ENCODE measurements at places on chromosomes 5 and 9.

DNA sequence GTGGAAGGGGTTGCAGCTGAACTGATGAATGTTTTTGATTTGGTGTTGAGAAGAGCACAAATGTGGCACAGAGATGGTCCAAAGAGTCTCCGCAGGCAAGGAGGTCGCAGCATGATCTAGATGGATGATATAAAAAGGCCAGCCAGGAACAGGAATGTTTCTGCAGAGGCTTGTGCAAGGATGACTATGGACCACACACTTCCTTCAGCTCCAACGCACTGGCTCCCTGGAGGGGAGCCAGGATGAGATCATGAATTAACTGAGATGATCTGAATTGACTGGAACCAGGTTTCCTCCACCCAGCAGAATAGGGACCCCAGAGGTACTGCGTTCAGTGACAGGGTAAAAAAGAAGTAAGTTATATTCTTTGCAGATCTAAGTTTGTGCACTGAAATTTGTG is 89.0 kb downstream of the ARSB start:
- DNase-seq = no peak

DNA sequence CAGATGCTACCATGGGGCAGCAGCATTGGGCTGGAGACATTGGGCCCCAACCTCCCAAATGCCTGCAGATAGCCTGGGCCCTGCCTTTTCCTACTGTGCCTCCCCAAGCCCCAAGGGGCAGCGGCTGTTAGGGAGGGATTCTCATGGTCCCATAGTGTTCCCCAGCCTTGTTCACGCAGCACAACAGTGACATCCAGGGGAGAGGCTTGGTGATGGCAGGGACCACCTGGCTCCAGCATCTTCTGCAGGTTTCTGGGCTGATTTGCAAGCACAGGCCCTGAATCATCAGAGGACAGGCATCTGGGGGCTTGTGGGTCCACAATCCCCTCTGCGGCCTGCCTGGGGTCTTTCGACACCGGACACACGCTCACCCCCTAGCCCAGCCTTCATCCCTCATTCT is 354.6 kb downstream of the SLIT3 start:
- DNase-seq = no peak

DNA sequence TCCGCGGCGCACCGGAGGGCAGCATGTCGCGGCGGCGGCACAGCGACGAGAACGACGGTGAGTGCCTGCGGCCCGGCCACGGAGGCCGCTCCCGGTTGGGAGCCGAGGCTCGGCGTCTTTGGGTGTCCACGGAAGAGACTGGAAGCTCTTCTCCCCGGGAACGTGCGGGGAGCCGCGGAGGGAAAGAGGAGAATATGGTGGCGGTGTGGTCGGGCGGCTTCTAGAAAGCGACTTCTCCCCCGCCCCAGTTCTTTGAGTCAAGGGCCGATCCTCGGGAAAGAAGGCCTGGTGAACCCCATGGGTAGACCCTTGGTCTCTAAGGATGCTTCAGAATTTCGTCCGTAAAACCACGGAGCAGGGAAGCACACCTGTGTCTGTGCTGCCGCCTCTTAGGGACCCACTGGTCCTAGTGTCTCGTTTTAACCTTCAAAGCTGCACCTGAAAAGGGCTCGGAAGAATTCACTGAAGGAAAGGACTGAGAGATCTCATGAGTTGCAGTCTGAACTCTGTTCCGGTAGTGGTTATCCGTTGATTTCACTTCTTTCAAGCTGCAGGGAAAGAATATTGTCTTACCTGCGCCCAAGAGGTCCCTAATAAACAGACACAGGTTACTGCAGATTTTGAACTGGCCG is 354 bp downstream of the NCBP1 start:
- no peak for DNase-seq

DNA sequence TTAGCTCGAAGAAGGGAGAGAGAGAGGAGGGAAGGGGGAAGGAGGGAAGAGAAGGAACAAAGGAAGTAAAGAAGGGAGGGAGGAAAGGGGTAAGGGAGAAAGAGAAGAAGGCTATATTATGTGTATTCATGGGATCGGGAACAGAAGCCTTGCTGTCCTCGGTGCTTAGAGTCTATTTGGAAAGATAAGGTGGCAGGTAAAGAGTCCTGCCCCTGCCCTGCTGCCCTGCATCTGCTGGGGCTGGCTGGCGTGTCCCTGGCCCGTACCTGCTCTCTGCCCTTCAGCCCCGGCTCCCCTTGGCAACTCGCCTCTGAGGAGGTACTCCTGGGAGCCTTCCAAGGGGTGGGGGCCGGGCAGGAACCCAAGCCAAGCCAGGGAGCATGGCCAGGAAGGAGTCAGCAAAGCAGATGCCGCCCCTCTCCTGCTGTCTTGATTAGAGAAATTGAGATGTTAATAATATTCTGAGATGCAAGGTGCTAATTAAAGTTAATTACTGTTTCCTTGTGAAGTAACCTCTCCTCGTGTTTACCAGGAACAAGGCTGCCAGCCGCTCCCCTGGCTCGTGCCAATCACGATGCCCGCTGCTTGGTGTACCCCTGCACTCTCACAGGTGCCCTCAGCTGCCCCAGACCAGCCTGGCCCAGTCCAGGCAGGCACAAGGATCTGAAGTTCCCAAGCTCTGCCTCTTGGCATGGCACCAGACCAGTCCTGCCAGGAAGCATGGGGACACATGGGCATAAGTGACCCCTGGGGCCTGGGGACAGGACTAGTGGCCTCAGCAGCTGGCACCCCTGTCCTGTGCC is 36.6 kb downstream of the PCDH1 start:
- no peak for DNase-seq

GRCh38 chr5:109387408-109387974 is 22.3 kb downstream of the PJA2 start:
- DNase-seq = no peak

DNA sequence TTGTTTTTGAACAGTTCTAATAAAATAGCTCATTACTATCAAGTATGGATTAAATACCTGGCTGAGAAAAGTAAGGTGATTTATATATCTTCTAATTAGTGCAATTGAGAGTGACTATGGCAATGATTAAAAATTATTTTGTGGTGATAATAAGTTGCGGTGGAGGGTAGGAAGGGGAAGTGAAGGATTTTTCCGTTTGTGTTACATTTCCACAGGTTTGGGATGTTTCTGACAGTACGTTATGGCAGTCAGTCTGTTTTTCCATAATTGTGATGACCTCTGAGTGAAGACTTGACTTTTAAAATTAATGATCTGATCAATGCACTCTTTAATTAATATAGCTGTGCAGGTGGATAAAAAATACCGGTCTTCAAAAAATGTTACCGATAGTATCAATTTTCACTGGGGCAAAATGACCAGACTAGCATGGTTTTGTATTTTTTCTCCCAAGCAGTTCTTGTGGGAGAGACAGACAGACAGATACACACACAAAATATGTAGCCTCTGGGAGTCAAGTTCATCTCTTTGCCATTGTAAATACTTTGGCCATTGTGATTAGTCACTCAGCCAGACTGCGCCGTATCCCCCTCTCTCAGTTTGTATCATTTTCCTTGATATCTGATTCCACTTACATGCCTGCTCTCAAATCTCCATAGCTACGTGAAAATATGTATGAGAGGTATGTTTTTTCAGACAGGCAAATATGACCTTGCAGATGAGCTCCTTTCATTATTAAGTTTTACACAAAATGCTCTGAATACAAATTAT is 60.2 kb downstream of the ARHGAP26 start:
- no peak for DNase-seq

DNA sequence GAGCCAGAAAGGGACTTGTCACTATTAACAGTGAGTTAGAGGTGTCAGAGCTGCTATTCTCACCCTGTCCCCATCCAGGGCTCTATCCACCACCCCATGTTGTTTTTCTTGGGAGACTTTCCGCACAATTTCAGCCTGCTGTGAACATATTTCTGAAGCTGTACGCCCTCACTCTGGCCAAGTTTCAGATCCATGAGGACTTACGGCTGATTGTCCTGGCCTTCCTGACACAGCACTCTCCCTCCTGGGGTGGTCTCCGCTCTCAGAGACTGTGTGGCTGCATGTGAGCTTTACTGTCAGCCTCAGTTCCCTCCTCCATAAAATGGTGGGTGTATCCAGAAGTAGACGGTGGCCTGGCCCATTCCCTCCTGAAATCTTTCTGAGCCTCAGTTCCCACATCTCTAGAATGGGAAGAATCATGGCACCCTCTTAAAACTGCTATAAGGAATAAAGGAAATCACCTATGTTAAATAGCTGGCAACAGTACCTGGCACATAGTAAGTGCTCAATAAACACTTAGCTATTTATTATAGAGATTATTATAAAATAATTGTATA is 804 bp upstream of the IL17B start:
- no peak for DNase-seq

DNA sequence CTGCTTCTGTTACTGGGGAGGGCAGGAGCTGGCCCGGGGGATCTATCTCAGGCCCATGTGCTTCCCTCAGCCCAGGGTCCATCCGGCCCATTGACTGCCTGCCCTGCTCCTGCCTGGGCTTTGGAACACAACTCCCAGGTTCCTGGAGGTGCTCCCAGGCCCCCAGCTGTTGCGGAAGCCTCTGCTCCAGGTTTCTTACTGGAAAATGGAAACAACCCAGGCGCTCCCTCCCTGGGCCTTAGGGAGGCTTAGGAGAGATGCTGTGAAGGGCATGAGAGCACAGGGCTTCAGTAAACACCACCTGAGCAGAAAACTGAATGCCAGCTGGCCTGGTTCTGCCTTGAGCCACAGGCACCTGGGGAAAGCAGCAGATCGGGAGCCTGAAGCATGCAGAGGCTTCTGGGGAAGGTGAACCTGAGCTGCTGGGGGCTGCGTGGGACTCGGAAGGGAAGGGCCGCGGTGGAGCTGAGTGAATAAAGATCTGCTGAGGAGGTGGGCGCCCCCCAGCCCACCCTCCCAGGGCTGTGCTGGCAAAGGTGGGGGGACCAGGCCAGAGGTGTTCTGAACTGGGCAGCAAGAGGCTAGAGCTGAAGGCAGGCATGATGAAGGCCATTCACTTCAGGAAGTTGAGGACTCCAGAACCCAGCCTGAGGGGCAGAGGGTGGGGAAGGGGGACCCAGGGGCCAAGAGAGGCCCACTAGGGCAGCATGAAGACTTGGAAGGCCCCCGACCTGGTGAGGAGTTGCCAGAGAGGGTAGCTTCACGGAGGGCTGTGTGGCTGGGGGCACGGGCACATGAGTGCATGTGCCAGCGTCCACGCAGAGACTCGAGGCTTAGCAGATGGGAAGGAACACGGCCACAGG is 64.8 kb downstream of the SHB start:
- no peak for DNase-seq

GRCh38 chr9:86924206-86924605 is 23.1 kb downstream of the GAS1 start:
- no peak for DNase-seq

DNA sequence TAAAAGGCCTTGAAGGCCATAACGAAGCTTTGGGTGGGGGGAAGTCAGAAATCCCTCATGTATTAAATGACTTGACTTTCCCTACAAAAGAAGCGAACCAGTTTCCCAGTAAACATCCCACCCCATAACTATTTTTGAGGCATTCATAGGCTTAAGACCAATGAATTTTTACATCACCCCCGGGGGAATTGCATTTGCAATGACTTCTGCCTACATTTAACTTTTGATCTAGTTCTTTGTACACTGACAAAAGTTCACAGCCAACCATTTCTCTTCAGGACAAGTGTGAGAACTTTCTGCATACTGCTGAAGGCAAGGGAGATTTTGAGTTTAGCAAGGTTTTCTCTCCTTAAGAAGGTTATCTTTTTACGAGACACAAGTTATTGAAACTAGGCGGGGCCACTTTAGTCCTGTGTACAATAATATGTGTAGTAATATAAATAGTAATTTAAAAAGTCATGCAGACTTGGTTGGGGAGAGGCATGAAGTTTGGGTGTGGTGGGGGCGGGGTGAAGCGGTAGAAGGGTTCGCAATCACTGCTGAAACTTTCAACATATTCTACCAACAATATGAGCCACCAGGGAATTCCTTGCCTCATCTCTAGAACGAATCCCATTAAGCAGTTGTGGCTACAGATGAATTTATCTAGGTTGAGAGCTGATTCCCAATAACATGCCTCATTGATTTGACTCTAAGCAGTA is 2.5 kb downstream of the TJP2 start:
- no peak for DNase-seq

- DNase-seq = no peak
Observed at GRCh38 chr9:13487936-13488335, 208.4 kb upstream of the MPDZ start.

DNA sequence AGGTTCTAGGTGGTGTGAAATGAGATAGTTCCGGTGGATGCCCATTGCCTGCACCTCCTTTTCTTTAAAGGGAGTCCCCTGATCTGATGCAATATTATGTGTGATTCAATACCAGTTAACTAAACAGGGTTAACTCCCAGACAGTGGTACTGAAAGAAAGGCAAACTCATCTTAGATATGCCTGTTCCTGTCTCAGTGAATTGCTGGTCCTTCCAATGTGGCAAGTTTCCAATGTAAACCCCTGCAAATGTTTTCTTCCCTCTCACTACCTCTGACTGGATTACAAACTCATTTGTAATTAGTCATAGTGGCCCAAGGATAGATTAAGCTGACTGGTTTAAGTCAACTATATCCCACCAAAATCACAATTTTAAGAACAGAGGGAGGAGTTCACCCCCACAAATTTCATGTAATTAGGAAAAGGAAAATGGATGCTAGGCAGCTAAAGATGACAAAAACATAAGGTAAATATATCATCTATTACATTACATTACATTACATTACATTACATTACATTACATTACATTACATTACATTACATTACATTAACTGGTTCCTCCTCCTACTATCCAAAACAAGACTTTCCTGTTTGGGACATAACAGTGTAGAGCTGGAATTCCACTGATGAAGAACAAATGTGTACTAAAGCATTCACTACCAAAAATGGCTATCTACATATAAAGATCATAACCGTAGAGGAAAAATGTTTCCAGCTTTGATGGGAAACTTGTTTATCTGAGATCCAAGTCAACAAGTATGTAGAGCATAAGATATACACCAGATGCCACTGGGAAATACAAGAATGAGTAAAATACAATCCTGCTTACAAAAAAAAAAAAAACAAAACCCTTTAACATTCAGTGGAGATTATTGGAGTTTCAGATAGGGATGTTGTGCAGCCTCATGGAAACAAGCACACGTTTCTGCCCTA is 121.5 kb upstream of the SNX2 start:
- no peak for DNase-seq

DNA sequence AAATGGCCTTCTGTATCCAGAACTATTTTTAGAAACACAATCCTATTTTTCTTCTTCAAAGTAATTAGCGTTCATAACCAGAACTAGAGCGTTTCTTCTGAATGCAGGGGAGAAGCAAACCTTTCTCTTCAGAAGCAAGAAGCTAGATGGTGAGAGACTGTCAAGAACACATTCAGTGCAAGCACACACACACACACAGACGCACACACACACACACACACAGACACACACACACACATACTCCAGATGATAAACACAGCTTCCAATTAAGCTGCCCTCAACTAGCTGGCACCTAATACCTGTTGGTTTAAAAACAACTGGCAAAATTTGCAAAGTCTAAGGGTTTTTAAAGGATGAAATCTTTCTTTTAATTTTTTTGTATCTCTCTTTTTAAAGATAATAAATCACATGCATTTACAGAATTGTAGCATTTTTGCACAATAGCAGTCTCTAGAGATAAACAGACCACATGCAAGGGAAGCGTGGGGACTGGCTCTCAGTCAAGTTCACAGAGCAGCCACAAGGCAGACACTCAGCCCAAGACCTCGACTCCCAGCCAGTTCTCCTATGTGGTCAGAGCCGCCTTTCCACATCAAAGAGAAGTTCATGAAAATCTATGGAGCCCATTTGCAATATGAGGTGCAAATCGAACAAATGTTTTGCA is 138.5 kb downstream of the TTLL11 start:
- DNase-seq = no peak

- DNase-seq = no peak
Observed at GRCh38 chr9:136618580-136619547, 43.9 kb upstream of the EGFL7 start.

Measured in RCC 7860 (cell line).